ENCODE measurements at places on chromosomes 13 and 19. TPM values are rescaled to one million over a fixed set of nuclear protein-coding genes. Genes with fewer than 3 reads are reported as not detected.

GRCh38 chr19:45798995-45799517 is 6.4 kb upstream of the DMWD start:
- DNase-seq = peak; percentile 65

Gene FSD1
- total RNA-seq = 3.4 TPM

DNA sequence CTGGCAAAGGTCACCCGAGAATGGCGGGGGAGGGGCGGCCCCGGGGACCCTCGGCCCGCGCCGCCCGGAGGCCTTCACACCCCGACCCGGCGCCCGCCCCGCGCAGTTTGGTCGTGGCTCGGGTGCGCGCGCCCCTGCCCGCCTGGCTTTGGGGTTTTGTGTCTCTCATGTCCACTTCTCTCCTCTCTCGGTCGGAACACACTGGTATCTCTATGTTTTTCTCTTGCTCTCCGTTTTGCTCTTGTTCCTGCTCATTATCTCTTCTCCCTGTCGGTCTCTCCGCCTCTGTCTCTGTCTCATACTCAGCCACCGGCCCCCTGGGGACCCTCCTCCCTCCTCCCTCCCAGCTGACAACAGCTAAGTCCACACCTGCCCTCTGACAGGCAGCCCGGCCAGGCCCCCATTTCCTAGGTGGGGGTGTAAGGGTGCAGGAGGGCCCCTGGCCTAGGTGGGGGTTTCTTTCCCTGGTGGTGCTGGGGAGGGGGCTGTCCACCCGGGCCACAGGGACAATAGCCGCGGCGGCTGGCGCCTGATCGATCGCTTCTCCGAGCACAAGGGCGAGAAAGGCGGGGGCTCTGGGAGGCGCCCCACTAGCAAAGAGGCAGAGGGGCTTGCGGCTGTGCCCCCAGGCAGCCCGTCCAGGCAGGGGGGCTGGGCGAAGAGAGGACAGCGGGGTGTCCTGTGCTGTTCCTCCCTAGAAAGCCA is 2.3 kb downstream of the ONECUT3 start:
- DNase-seq = no peak

Gene LMTK3
- 3.8 TPM for total RNA-seq

DNA sequence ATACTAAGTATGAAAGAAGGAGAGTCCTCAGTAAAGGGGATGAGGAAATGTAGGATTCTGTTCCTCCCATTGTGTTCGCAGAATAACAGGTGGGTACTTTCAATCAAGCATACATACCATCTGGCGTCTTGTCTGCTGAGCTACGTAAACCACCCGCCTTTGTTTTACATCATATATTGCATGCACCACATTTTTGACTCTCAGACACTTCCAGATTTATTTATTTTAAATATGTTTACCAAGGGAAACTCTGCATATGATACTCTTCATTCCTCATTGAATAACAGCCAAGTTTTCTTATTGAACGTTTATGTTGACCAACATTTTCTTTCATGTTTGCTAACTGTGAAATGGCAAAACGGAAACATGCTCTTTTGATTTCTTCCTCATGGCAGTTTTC is 174.1 kb downstream of the FGF14 start:
- DNase-seq = no peak

GRCh38 chr19:30335306-30335886 is 36.8 kb upstream of the ZNF536 start:
- no peak for DNase-seq

Gene ADGRE1
- total RNA-seq = 1.4 TPM
